ENCODE measurements at places on chromosomes 2 and 18.

DNA sequence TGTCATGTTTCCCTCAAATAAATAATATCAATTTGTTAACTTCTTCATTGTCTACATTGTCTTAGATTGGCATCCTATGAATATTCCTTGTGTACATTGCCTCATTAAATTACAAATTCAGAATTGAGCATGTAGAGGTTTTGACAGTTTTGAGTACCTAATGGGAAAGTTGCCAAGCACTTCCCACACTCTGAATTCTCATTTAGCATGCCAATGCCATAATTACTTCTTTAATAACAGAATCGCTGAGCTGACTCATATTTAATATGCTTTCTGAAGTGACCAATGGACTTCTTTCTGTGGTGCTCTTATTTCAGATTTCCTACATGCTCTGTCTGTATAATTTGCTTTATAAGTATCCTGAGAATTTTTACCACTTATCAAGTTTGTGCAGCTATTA is 114.4 kb upstream of the NOL4 start:
- no peak for DNase-seq

GRCh38 chr18:21230436-21230835 is 11.6 kb upstream of the GREB1L start:
- no peak for DNase-seq

DNA sequence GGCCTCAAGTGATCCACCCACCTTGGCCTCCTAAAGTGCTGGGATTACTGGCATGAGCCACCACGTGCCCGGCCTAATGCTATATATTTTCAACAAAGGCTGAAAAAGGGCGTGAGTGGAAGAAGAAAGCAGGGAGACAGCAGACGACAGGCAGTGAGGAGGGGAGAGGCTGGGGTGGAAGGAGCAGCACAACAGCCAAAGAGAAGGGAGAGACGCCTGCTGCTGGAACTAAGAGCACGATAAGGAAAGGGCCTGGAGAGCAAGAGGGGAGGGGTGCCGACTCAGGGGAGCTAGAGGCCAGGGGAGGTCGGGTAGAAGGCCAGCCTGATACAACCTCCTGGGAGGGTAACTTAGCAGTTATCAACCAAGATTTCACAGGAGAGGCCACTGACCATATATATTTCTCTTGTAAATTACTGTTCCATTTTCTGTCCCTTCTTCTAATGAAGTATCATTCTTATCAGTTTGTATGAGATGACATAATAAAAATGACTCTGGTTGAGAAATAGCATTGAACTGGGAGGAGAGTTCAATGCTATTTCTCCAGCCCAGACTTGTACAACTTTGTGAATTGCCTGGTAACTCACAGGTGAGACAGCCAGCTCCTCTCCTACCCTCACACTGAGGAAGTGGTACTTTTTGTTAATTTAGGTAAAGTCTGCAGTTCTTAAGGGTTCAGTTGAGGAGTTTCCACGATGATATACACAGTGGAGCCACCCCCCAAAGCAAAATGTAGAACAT is 5.8 kb upstream of the RNU4ATAC start:
- no peak for DNase-seq

DNA sequence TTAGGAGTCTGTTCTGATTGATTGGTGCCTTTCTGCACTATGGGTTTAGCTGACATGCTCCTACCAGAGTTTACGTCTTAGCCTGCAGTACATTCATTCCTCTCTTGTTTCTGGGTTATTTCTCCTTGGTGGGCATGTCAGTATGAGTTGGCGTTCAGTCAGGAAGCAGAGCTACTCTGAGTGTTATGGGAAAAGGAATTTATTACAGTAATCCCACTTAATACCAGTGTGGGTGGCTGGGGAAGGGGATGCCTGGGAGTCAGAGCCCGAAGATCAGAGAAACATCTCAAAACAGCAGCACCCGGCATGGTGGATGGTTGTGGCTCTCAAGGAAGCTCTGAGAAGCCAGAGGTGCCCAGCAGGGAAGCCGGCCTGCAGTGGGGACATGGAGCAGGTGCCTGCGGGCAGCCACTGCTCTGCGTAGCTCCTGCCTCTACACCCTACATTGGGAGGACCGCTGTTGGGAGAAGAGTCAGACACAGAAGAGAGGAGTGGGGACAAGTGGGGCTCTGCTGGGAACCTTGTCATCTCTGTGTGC is 48.9 kb downstream of the RAB31 start:
- no peak for DNase-seq

DNA sequence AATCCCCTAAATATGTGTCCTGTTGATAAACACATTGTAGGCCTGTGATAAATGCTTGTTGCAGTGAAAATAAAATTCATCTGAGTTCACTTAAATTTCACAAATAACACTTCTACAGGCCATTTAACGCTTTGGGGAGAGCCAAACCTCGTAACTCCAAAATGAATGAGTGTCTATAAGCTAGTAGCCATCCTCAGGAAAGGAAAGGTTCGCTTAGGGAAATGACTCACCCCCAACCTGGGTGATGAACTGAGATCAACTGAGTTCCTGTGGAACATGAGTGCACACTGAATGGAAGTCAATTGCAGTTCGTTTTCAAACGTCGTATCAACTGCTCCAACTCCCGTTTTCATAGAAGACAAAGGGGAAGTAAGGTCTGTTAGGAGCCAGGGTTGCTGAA is 527.6 kb upstream of the ID2 start:
- DNase-seq, result no peak

DNA sequence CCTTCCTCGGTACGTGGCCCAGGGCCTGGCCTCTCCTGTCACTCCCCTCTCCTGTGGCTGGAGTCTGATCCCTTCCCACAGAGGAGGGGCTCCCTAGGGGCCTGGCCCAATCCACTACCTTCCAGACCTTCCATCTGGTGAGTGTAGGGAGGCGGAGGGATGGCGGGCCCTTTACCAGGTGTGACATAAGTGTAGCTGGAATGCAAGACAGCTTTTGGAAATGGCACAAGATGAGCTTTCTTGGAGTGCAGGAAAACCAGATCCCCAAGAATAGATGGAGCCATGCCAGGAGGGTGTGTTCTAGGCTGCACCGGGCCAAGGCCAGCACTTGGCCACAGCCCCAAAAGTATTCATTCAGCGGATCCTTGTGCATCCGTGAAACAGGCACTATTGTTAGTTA is 30.1 kb downstream of the IGFBP5 start:
- no peak for DNase-seq

DNA sequence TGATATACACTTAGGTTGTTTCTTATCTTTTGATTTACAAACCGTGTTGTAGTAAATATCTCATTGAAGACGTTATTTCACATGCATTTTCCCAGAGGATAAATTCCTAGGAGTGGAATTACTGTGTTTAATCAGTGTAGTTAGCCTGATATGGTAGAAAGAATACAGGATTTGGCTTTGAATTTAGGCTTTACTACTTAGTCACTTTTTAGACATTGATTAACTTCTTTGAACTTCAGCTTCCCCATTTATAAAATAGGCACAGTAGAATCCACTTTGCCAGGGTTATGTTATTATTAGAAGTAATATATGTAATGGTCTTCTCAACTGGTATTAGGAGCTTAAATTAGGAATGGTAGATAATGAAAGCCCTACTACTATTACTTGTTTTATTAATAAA is 27.4 kb downstream of the PSMD14 start:
- no peak for DNase-seq

DNA sequence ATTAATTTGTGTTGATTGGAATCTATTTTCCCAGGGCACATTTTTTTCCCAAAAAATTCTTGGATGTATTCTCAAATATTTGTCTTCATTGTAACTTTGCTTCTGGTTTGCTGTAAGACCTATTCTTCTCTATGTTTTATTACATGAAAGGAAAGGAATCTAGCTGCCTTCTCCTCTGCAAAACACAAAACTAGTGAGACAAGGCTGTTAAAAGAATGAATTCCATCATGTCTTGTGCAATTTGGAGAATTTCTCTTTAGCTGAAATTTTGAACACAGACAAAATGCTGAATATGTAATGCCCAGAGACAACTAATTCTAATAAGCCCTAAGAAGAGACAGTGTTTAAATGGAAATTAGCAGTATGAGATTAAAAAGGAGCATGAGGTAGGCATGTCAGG is 275.9 kb downstream of the CDH20 start:
- DNase-seq, result no peak

DNA sequence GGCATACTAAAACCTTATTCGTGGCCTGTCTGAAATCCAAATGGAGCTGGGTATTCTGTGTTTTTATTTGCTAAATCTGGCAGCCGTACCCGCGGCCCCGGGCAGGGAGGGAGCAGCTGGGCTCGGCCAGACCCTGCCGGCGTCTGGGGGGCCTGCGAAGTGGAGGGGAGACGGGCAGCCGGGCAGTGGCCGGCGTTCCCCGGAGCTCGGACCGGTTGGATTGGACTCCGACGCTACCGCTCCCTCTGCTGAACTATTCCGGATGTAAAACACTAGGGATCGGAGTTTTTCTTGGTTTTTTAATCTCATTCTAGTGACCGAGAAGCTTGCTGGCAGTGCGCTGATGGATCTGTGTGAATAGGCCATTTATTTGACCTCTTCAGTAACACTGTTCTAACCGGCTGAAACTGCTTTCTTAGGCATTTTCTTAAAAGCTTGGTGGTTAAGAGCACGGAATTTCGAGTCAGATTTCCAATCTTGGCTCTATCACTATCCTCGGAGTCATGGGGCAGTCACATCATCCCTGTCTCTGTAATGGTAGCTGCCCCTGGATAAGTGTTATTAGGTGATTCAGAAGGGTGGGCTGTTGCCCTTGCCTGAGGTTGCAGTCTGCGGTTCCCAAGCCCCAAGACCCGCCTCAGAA is 694 bp downstream of the UNC50 start:
- no peak for DNase-seq

DNA sequence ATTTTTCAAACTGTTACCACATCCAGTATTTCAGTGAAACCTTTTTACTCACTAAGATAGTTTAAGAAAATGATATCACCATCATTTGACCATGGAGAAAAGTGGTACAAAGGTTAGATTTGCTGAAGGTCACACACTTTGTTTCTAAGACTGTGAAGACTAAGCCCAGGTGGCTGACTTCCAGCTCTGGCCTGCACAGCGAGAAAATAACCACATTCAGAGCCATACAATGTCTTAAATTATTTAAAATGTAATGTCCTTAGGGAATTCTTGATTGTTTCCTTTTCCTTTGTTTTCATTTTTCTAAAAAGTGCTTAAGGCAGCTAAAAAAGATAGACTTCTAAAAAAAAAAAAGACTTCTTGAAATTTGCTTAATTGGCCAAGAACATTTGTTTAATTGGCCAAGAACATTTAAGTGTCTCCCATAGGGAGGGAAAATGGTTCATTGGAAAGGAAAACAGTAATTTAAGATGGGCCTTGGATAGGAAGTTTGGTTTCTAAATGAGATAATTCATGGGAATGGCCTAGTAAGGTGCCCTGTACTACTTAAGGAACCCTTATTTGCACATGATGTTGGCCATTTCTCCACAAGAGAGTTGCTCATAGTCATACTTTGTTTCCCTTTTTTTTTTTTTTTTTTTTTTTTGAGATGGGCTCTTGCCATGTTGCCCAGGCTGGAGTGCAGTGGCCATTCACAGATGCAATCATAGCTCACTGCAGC is 45.2 kb downstream of the CYP1B1 start:
- DNase-seq, result no peak

GRCh38 chr2:176542476-176542875 is 273.2 kb downstream of the MTX2 start:
- no peak for DNase-seq

- no peak for DNase-seq
Observed at GRCh38 chr2:24075259-24075658, 867 bp downstream of the SF3B6 start.

DNA sequence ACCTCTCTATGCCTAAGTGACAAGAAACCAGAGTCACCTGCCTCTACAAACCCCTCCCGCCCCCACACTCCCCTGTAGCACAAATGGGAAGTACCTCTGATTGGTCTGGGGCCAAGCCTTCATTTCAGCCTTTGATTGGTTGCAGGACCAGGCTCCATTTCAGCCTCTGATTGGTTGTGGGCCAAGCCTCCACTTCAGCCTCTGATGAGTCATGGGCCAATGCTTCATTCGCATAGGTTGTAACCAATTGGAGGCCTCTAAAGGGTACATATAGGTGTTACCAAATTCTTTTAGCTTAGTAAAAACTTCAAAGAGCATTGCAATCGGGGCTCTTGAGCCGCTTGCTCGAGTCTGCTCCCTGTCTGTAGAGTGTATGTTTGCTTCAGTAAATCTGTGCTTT is 25.0 kb downstream of the CCDC102B start:
- DNase-seq, result no peak

DNA sequence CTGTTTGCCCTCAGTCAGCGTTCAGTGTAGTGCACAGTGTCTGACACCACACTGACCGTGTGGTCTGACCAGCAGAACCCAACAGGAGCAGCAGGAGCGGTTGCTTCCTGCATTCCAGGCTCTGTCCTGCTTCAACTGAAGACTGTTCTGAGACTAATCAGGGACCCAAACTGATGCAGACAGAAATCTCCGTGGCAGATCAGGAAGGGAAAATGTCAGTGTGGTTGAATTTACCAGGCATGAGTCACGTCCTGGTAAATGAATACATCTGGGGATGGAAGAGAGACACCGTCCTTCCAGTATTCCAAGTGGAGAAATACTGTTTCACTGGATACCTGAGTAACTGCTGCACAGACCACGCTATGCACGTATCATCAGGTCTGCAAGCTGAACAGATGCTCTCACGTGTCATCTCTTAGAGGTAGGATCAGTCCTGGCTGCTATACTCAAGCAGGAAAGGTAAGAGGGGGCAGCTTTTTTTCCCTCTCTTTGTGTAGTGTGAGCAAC is 223.6 kb upstream of the EPAS1 start:
- no peak for DNase-seq

GRCh38 chr18:50451100-50451842 is 76.4 kb downstream of the SKA1 start:
- no peak for DNase-seq

DNA sequence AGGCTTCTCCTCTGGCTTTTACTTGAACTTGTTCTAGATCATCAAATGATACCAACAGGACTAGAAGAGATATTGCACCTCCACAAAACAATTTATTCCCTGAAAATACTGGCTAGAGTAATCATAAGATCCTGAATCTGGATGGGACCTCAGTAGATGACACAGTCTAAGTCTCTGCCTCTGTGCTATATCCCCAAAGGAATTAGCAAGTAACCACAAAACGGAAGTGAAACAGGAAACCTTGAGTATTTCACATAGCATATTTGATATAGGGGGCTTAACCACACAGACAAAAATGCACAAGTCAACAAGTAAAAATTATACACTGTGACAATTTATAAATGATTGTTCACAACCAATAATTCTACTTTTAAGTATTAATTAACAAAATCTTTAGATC is 456.9 kb upstream of the TNP1 start:
- DNase-seq, result no peak

GRCh38 chr2:19575641-19576040 is 217.2 kb upstream of the OSR1 start:
- no peak for DNase-seq

- no peak for DNase-seq
Observed at GRCh38 chr2:240954436-240955305, 43.7 kb upstream of the SNED1 start.

- no peak for DNase-seq
Observed at GRCh38 chr2:9653485-9654271, 22.9 kb upstream of the YWHAQ start.

- no peak for DNase-seq
Observed at GRCh38 chr2:21268197-21268877, 144.6 kb downstream of the TDRD15 start.

GRCh38 chr2:46589356-46589755 is 110.0 kb downstream of the TMEM247 start:
- no peak for DNase-seq

- no peak for DNase-seq
Observed at GRCh38 chr2:165778653-165779451, 15.2 kb downstream of the GALNT3 start.

GRCh38 chr2:223943561-223944008 is 1.6 kb downstream of the WDFY1 start:
- DNase-seq, result no peak

GRCh38 chr2:38856165-38856564 is 19.6 kb downstream of the DHX57 start:
- DNase-seq, result no peak
